CD4-positive, alpha-beta T cell treated with Interleukin-10 for 1 hour (primary cell): ENCODE measurements at places on chromosomes 16 and 17.

- no peak for DNase-seq
These were observed 78.0 kb downstream of the YPEL2 start for GRCh38 chr17:59409336-59410048.

DNA sequence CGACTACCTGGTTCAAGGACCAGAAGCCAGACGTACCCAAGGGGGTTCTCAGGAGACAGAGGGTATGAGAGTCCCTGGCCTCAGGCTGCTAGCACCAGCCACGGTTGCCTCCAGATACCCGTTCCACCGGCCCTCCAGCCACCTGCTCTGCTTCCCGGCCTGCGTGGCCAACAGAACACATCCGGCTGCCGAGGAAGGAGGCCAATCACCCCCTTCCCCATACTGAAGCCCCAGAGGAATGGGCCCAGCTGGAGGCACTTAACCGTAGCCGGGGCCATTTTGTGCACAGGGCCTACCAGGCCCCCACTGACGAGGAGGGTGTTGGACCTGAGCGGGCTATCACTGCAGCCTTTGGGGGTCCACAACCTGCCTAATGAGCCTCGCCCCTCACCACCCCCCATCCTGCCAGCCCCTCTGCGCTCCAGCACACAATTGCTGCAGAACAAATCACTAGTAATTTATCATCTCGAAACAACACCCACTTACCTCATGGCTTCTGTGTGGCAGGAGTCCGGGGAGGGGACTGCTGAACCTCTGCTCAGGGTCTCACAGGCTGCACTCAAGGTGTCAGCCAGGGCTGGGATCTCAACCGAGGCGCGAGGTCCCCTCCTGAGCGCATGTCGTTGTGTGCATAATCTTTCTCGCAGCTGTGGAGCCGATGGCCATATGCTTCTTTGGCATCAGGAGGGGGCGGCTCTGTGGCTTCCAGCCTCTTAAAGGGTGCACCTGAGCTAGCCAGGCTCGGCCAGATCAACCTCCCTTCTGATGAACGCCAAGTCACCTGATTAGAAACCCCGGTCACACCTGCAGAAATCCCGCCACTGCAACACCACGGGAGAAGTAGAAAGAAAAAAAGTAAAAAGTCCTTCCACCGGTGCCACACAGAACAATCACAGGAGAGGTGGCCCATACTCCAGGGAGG is 10.1 kb upstream of the KREMEN2 start:
- no peak for DNase-seq

GRCh38 chr17:66775271-66775670 is 59.6 kb upstream of the CACNG5 start:
- no peak for DNase-seq

DNA sequence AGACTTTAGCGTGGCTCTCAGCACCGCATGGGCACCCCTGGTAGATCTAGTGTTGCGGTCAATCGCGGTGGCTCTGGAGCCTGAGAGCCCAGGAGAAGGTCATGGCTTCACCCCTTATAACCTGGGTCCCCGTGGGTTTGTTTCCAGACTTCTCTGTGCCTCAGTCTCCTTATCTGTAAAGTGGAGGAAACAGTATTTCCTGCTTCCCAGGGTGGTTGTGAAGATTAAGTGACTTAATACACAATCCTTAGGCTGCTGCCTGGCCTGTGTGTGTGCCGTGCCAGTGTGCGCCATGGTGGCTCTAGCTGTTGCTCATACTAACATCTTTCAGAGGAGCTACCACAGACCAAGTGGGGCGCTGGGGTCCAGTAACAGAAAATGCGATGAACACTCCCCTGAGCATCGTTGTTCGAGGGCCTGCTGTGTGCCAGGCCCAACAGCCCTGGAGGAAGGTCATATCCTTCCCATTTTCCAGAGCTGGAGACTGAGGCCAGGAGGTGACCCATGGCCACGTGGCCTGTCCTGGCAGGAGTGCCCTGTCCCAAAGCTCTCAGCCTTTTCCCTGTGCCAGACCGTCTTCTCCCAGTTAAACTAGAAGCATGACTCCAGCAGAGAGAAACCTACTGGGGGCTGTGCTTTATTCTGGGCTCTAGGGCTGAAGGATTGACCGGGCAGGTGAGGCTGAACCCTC is 70.1 kb downstream of the CMIP start:
- DNase-seq = no peak

DNA sequence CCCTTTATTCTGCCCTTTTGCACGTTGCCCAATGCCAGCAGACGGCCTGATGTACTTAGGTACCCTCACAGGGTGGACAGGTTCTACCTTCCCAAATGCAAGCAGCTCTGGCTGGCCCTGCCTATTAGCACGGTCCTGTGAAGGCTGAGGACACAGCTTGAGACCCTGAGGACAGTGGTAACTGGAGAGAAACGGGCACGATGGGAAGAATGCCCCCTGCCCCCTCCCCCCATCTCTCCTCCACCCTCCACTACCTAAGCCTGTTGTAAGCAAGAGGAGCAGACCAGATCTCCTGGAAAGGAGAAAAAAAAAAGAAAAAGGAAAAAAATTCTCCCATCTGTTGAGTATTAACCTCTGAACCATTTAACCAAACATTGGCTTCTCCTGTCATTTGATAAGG is 34.1 kb downstream of the MEOX1 start:
- no peak for DNase-seq

GRCh38 chr17:7575481-7575883 is 4.0 kb upstream of the CD68 start:
- DNase-seq = no peak

DNA sequence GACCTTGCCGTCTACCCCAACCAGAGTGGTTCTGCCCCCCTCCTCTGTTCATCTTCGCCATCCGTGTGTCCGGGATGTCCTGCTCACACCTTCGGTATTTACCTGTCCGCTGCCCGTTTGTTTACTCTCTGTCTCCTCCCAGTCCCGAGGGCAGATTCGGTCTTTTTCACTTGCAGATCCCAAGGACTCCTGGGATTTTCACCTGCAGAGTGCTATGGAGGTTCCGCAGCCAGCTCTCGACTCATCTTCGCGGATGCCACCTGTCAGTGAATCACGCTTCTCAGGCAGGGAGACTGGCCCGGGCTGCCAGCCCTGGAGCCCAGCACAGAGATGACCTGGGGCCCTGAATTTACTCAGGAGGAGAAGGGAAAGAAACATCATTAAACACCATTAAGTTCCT is 8.1 kb downstream of the CRISPLD2 start:
- no peak for DNase-seq

DNA sequence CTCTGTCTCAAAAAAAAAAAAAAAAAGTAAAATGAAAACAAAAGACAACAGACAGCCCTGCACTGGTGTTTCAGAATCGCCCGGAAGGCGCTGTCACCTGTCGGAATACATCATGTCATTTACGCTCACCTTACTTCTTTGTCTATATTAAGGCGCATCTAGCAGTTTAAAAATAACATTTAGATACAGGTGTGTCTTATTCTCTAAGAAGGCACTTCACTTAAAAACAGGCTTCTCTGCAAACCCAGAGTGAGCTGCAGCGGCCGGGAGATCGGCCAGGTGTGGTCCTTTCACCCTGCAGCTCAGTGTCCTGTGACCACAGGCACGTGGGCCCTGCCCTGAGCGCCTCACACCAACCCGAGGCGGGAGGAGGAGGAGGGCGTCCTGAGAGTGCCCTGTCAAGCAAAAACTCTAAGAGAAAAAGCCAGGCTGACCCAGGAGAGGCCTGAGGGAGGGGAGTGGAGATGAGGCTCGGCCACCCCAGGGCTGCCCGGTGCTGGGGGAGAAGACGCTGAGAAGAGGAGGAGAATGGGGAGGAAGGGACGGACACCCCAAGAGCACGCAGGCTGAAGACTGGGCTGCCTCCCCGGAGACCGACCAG is 3.3 kb upstream of the LMF1 start:
- no peak for DNase-seq
